T-helper 9 cell (primary cell): ENCODE measurements at places on chromosomes 12 and 14.

DNA sequence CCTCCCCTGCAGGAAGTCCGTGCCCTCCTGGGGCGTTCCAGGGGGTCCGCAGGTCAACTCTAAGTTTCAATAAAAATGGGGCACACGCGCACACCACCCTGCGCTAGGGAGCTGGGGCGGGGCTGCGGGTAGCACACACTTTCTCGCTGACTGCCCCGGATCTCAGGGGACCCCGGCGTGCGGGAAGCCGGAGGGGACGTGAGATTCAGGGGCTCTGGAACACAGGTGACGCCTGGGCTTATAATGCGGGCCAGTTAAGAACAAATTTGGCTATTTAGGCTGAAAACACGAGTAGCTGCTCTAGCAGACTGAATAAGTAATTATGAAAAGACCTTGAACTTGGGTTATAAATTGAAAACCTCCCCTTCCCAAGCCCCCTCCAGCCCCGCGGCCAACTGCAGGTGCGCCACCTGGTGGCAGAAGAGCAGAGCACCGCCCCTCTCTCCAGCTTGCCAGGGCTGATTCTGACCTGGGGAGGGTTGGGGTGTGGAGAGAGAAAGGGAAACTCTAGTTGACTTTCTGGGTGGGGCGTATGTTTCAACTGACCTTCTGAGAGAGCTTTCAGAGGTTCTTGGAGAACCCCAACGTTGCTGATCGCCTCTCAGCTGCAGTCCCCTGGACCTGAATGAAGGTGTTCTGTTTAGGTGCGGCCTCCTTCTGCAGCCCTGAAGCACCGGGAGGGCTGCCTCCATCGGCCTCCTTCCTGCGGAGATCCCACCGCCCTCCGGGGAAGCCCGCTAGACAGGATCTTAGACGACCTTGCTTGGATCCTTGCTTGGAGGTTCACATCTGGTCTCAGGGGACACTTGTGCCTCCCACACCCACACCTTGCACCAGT, 118.4 kb upstream of the EVL start:
- peak; percentile 57 for DNase-seq

- DNase-seq = no peak
Measured at GRCh38 chr12:106254724-106255123, 6.9 kb upstream of the CKAP4 start.

- DNase-seq = no peak
Measured at GRCh38 chr12:45039757-45040156, 11.1 kb downstream of the DBX2 start.

- DNase-seq = no peak
Measured at GRCh38 chr12:57765698-57766463, 997 bp downstream of the CYP27B1 start.

- no peak for DNase-seq
Measured at GRCh38 chr12:47876440-47876960, 28.3 kb downstream of the VDR start.
